ENCODE measurements at places on chromosomes 1 and 21.
A peak's percentile ranks its signal among the peaks of the same experiment; 100 is the strongest.

GRCh38 chr1:192905049-192905448, 96.2 kb downstream of the RGS2 start:
- peak; percentile 51 for DNase-seq

- no peak for DNase-seq
Observed at GRCh38 chr1:209624558-209625549, 27.4 kb downstream of the LAMB3 start.

GRCh38 chr1:8663915-8664329, 153.5 kb downstream of the RERE start:
- DNase-seq, result no peak

DNA sequence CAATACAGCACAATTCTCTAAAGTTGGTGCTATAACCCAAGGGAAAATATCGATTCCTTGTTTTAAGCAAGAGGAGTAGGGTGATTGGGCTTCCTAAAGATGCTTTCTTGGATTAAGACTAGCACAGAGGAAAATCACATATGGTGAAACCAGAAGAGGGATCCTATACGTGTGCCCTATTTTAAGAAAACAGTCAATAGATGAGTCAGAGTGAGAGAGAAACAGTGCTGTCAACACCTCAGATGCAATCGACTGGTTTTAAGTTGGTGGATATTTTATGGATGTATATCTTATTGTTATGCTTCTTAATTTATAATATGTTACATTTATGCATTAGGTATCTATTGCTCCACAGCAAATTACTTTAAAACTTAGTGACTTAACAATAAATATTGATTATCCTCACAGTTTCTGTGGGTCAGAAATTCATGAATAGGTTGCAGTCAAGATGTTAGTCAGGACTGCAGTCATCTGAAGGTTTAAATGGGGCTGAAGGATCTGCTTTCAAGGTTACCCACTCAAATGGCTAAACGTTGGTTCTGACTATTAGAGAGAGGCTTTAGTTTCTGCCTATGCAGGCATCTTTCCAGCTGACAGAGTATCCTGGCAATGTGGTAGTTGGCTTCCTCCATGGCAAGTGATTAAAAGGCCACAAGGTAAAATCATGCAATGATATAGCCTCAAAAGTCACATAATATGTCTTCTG, 61.6 kb upstream of the DEPDC1 start:
- peak; percentile 22 for DNase-seq

DNA sequence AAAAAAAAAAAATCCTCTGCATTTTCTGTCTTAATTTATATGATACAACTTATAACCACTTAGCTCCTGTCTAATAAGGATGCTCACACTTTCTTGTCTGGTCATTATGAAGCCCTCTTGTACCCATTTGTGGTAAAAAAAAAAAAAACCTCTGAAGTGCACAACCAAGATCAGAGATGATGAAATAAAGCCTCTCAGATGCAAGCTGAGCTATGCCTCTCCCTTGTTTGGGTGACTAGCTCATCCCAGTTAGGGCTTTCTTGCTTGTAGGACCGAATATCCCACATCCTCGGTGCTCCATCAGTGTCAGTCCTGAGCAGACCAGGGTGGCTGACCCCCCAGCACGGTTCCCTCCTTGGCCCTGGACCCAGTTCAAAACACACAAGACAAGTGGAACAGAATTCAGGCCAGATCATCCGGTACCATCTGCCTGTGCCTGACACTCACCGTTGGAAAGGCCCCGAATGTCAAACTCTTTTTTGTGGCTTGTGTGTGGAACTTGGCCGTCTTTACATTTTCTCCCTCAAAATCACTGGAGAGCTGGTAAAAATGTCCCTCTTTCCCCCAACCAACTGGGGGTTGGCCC, 6.3 kb upstream of the SELENON start:
- no peak for DNase-seq

- peak; percentile 35 for DNase-seq
Observed at GRCh38 chr1:227429447-227430359, 111.4 kb upstream of the CDC42BPA start.

DNA sequence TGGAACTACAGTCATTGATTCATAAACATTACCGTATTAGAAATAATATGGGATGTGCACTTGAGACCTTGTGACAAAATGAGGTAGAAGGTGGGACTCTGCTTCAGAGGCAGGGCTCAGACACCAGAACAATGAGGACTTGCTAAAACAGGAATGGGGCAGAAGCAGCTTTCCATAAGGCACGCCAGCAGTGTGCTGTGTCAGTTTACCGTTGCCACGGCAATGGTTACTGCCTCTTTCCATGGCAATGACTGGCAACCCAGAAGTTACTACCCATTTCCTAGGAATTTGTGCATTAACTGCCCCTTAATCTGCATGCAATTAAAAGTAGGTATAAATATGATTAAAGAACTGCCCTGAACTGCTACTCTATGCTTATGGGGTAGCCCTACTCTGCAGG, 169.0 kb downstream of the CHRM3 start:
- DNase-seq, result no peak
